ENCODE measurements at places on chromosomes 3 and 15.

GRCh38 chr3:108042300-108042699, 48.5 kb downstream of the CD47 start:
- DNase-seq: no peak

GRCh38 chr15:37057831-37058230, 42.5 kb downstream of the MEIS2 start:
- no peak for DNase-seq

- DNase-seq: no peak
Observed at GRCh38 chr15:90684281-90684680, 32.9 kb upstream of the BLM start.

- DNase-seq: no peak
Observed at GRCh38 chr3:138747225-138747624, 87.5 kb downstream of the PIK3CB start.

GRCh38 chr3:57911593-57911992, 96.6 kb upstream of the FLNB start:
- DNase-seq: peak; percentile 53

DNA sequence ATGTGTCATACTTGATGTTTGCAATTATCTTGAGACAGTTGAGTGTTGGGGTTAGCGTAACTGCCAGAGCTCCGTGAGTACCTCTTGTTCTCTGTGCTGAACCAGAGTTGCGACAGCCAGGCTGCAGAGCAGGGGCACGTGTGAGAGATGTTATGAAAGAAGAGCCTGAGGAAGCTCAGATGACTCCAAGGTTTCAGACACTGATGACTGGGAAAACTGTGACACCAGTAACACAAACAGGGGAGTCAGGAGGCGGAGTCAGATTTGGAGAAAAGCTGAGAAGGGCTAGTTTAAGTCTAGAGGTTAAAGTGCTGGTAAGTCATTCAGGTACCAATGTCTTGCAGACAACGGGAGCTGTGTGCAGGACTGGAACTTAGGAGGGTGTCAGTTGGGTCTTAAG, 45.0 kb downstream of the BLM start:
- no peak for DNase-seq

- DNase-seq: no peak
Observed at GRCh38 chr3:122255757-122256439, 69.2 kb upstream of the CSTA start.

DNA sequence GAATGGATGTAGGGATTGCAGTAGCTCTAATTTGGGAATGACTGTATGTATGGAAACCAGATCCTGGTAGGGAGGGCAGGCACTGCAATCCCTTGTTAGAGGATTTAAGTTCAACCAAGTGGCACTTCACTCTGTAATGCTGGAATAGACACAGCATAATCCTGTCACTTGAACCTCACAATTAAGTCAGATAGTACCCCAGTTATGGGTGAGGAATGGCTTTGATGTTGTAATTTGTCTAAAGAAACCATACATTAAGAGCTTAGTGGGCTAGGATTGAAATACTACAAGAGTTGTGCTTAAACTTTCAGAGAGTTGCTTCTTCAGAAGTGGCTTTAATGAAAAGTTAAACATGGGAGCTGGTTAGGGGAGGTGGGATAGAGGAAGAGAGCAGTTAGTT, 9.3 kb downstream of the RAB7A start:
- DNase-seq: no peak

- no peak for DNase-seq
Observed at GRCh38 chr3:115098354-115099073, 48.6 kb downstream of the ZBTB20 start.

DNA sequence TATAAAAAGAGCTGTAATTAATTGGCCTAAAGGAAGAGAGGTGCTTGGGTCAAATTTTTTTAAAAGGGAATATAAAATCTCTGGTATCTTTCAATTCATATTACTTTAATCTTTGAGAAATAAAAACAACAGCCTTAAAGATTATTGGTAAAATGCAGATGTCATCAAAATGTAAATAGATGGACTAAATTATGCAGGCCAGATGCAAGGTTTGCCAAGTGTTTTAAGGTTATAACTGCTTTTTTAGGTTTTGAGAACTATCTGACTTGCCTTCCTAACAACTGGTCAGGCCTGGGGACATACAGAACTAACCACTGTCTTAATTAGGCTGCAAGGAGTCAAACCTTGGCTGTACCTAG, 20.0 kb upstream of the OR5H1 start:
- DNase-seq: no peak

DNA sequence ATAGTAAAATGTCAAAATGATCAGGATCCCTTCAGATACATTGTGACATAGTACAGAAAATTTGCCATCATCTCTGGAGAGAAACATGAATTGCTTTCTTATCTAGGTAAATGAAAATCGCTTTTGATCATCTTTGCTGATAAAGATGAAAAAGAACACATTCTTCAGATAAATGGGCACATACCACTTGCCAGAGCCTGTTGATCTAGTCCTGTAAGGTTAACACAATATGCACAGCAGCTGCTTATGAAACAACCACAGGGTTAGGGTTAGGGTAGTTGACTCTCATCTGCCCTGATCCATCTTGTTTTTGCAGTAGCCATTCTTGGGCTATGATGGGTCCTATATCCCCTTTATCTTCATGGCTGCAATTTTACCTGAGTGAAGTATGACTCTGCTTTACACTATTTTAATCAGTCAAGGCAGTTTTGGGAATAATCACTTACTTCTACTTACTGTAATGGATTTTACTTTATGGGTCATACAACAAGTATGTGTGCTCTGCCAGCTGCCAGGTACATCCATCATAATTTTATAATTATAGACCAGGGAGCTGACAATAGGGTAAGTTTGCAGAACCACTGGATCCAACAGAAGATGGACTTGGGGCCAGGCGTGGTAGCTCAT, 12.6 kb upstream of the SPINK8 start:
- DNase-seq: no peak

DNA sequence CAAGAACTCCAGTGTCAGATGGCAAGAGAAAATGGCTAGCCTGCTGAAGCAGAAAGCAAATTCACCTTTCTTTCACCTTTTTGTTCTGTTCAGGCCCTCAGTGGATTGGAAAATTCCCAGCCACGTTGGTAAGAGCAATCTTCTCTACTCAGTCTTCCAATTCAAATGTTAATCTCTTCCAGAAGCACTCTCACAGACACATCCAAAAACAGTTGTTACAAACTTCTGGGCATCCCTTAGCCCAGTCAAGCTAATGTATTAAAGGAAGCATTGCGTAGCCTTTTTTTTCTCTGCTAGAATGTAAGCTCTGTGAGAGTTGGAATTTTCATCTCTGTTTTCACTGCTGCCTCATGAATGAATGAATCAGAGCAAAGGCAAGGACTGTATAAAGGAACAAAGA, 109.2 kb upstream of the ROBO2 start:
- no peak for DNase-seq

DNA sequence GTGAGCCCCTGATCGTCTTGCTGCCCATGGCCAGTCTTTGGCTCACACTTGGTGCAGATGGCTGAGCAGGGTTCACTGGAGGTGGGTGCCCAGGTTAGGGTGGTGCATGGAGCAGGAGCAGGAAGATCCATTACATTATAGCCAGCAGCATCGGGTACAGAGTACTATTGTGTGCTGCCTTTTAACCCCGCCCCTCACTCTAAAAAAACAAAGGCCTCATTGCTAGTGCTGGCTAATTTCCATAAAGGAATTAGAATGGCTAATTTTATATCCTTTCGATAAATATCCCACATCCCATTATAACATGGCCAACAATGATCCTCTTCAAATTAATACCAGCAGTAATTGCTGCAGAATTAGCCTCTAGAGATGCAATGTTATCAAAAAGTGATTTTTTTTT, 45.8 kb upstream of the PPP4R2 start:
- no peak for DNase-seq

DNA sequence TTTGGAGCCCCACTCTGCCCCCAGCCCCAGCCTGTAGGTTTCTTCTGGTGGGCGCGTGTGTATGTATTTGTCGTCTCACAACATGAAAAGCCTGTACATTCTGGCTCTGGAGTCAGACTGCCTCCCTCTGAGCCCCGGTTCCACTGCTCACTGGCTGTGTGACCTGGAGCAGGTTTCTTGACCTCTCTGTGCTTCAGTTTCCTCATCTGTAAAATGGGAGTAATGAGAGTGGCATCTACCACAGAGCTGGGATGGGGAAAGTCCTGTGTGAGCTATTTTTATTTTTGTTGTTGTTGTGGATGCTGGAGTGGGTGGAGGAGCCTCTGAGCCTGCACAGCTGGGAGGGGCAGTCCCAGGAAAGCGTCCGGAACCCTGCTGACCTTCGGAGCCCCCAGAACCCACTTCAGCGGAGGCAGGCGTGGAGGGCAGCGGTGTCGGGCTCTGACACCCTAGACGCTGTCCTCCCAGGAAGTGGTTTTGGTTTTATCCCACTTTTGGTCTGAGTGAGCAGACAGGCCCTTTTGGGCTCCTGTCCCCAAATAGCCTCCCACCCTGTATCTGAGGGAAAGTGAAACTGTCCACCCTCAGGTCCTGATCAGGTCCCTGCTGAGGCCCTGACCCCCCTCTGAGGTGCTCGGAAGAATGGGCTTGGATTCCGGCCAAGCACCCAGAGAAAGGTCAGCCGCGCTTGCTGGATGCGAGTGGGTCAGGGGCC, 103.5 kb downstream of the CHSY1 start:
- DNase-seq: no peak

DNA sequence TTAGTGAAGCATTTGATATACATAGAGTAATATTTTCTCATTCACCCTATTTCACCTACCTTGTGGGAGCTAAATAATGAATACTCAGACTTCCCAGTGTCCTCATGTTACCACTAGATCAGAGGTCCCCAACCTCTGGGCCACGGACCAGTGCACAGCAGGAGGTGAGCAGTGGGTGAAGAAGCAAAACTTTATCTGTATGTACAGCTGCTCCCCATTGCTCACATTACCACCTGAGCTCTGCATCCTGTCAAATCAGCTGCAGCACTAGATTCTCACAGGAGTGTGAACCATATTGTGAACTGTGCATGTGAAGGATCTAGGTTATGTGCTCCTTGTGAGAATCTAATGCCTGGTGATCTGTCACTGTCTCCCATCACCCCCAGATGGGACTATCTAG, 79.4 kb downstream of the RETNLB start:
- DNase-seq: no peak
